T-helper 9 cell (primary cell): ENCODE measurements at places on chromosomes 7 and 10.
A peak's percentile ranks its signal among the peaks of the same experiment; 100 is the strongest.

GRCh38 chr7:18866359-18867036, 250.9 kb downstream of the TWIST1 start:
- no peak for DNase-seq

- no peak for DNase-seq
Measured at GRCh38 chr7:149704507-149704906, 68.9 kb downstream of the ZNF467 start.

- no peak for DNase-seq
Measured at GRCh38 chr7:15495170-15495569, 66.6 kb downstream of the AGMO start.

GRCh38 chr10:100621360-100622205, 85.8 kb downstream of the HIF1AN start:
- DNase-seq = peak; percentile 31

DNA sequence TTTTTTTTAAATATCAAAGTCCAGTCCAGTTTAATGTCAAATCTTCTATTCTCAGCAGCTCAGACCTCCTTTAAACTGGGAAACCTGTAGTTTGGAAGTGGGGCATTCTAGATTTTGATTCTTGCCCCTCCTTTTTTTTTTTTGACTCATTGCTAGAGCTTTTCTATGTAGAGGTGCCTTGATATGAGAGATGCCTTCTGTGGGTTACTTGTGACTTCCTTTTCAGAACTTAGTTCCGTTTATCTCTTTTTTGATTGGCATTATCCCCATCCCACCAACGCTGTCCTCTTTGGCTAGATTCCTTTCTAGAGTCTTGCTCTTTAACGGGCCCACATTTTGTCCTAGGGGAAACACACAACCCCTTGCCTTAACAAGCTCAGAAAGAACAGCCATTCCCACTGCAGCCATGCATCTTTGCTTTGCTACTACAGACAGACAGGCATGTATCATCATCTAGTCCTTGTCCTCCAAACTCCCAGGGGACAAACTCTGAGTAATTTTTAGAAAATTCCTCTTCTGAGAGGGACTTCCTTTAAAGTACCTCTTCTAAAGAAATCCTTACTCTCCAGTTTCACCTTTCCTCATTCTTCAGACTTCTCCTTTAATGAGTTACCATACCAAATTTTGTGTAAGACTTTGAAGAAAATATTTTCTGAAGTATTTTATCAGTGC, 153.6 kb downstream of the PHF14 start:
- DNase-seq = no peak

- no peak for DNase-seq
Measured at GRCh38 chr7:55733241-55734140, 129.1 kb downstream of the SEPTIN14 start.

GRCh38 chr7:113763226-113763625, 155.6 kb downstream of the PPP1R3A start:
- DNase-seq = no peak

- DNase-seq = no peak
Measured at GRCh38 chr10:27440478-27440877, 63.6 kb upstream of the RAB18 start.

GRCh38 chr7:79451580-79451979, 1.9 kb downstream of the MAGI2 start:
- DNase-seq = no peak

DNA sequence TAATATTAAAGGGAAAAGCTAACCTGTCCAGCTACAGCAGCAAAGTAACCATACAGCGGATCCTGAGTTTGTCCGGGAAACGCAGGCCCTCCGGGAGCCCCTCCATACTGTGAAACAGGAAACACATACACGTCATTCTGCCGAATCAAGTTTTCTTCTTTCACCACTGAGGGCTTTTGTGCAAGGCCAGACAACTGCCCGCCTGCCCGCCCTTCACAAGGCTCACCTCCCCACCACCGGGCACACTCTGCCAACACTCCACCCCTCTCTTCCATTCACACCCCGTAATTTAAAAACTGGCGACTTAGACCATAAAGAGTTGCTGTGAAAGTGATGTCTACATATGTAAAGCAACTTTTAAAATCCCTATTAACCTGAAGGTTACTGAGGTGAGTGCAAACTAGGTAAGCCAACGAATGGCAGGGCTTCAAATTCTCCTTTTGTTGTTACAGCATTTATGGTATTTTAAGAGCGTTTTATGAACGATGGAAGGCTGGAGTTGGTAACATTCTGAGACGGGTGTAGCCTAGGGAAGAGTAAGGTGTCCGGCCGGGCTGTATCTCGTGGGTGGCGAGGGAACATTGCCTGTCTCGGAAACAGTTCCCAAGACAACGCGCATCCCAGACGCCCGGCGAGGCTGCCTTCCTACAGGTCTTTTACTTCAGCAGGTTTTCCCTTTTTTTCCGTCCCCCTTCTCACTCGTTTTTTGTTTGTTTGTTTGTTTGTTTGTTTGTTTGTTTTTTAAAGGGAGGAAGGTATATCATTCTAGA, 817 bp downstream of the SRI start:
- peak; percentile 14 for DNase-seq

DNA sequence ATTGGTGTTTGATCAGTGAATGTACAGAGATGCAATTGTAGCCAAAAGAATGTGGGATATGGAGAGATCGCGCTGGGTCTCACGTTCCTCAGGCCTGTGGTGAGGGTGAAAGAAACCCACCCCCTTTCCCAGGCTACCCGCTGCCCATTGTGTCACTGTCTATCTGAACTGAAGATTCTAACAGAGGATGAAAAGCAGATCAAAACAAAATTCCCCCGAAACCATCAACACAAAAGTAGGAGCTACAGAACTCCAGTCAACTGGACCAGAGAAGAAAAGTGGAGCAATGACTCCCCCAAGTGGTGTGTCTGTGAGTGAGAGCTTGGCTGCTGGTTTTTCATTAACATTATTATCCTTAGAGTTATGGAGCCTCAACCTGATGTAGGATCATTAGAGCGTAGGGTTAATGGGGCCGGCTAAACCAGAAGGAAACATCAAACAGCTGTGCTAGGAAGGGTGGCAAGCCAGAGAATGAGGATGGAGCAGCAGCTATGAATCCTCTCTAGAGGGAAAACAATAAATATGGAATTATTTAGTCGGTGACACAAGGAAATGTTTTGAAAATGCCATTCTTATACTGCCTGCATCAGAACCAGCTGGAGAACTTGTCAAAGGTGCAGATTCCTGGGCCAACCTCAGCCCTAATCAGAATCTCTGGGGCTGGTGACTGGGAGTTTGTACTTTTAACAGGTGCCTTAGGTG, 38.3 kb downstream of the AKR1B1 start:
- DNase-seq = no peak

DNA sequence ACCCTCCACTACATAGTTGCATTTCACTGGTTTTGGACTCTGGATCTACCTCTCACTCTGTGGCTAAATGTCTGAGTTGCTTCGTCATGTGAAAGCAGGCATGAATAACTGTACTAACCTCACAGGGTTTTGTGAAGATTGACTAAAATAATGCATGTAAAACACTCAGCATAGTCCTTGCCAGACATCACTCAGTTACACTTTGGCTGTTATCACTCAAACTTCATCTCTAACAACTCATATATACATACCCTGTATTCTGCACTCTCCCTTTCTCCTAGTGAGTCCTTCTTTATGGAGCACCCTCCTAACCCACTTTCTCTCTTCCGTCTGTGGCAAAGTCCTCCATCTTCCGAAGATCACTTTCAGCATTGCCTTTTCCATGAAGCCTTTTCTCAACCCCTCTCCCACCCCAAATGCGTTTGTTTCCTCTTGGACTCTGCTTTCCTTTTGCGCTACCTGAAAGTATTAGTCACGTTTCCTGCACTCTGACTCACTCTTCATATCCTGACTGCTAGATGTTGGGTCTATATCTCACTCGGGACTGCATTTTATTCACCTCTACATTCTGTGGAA, 72.6 kb downstream of the OSBPL3 start:
- no peak for DNase-seq

- DNase-seq = no peak
Measured at GRCh38 chr7:12596225-12596790, 25.8 kb downstream of the SCIN start.

DNA sequence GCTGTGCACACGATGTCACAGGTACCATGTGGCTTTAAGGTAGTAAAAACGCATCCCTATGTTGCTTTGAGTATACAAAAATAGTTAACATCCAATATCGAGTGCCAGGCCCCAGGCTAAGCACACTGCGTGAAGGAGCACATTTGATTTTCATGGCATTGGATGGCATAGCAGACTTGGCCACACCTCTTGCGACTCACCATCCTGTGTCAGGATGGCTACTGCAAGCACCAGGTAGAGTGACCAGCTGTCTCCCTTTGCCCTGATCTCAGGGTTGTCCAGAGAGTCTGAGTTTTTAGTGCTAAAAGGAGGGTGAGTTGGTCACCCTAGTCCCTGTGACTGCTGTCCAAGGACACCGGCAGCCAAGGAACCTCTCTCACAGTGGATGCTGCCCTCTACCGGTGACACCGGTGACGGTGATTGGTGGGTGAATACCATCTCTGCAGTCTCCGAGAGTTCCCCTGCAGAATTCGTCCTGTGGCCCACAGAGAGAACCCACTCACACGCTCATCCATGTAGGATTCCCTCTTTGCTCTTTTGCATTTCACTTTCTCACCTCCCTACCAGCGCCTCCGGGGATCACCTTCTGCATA, 76.1 kb downstream of the BICC1 start:
- DNase-seq = no peak

- no peak for DNase-seq
Measured at GRCh38 chr7:51233374-51233773, 83.2 kb downstream of the COBL start.

GRCh38 chr10:119306986-119307392, 99.6 kb downstream of the GRK5 start:
- DNase-seq = no peak

DNA sequence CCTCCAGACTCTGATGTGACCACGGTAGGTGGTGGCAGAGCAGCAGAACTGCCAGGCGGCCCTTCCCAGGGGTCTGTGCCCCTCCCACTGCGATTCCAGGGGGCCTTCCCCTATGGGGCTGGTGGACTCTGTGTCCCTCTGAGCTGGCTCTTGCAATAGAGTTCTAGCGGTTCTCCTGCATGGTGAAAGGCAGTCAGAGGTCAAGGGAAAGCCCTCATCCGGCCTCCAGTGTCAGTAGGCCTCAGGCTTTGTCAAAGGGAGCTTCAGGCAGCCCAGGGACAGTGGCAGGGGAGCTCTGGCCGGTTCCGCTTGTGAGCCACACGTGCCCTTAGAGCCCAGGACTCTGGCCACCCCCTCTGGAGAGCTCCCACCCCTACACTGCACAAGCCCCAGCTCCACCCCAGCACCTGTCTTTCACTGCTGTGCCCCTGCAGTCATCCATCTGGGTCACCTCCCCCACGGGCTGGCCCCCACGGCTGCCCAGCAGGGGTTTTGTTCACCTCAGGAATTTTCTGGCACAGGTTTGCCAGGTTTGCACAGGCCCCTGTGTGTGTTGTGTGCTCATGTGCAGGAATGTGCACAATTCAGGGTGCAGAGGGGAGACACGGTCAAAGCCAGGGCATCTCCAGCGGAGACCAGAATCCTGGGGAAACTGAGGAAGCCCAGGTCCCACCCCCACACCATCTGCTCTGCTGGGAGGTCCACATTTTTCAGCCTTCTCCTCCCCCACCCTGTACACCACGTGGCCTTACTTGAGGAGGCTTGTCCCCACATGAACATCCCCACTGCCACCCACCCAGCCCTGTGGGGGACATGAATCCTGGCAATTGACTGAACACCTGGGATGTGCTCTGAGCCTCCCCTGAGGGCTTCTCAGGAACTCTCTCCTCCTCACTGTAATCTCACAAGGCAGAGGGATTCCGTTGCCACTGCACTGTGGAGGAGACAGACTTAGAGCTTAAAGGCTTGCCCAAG, 23.8 kb downstream of the C10orf105 start:
- no peak for DNase-seq

DNA sequence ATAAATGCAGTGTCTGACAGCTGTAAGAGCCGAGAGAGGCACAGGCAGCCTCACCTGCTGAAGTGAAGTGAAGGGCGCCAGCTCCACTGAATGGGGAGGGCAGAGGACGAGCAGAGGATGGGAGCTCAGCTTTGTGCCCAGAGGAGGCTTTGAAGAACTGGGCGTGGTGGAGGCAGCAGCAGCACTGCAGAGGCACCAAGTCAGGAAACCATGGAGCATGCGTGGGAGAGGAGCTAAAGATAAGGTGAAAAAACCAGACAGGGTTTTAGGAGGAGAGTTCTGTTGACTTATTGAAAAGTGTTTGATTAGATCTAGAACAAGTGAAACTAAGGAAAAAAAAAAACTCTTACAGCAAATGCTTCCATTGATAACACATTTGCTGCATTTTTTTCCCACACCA, 216.4 kb downstream of the CXCL12 start:
- no peak for DNase-seq

DNA sequence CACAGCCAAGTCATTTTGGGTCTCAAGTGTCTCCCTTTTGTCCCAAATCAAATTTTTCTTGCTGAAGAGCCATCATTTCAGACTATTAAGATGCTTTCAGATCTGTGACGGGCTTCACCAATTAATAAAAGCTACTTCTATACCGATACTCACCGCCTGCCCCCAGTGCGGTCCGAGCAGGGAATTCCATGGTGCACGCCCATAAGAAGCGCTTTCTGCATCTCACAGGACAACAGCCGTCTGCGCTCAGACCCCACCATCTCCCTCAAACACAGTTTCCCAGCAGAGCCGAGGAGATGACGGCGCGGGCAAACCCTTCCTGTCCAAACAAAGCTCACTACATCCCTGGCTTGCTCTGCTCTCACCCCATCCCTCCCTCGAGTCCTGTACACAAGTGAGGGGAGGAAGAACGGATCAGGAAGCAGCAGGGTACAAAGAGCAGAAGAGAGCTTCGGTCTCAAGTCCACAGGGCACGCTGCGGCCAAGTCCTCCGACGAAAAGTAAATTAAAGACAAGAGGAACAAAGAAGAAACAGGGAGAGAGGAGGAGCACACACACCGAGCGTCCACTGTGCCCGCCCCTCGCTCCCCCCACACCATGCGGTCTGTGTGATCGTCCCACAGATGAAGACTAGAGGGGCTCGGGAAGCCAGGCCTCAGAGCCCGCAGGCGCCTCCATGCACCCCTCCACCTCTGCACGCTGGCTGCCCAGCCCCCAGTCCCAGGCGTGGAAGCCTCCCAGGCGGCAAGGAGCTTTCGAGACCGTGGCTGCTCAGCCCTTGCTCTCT, 121.9 kb downstream of the MAD1L1 start:
- no peak for DNase-seq

DNA sequence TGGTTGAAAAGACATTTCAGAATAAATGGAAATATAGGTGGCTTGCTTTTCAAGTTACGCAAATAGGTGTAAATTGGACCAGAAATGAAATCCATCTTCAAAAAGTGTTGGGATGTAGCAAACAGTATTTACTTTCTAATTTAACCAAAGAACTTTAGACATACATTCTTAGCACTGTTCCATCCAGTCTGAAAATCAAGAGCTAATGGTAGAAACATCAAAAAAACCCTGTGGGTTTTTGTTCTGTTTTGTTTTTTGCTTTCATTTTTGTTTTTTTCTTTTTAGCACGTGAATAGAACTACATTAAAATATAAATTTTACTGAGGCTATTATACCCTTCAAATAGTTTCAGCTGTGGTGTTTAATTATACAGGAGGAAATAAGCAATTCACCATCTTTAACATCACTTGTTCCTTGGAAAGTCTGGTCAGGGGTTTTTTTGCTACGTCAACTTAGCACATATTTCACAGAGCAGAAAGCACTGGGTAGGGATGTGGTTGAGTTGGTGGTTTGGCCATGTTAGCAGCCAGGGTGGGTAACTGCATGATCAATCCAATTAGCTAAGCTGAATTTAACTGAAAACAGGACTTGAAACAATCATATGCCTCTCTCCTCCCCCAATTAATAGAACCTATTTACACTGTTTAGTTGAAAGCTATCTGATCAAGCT, 275.4 kb upstream of the PFKP start:
- no peak for DNase-seq
